A549 treated with CpdA at 1 μM for 4 hours (cell line): ENCODE measurements at places on chromosomes 7 and 10. TPM values are rescaled to one million over a fixed set of nuclear protein-coding genes. Genes with fewer than 3 reads are reported as not detected.

SYT15 gene
- total RNA-seq, result 2.2 to 2.8 TPM (median 2.6 TPM) in 5 replicates

FRAT2 gene
- total RNA-seq, result 5.2 to 8.8 TPM (median 8.4 TPM) in 5 replicates

SLC26A5 gene
- not detected in 5 replicates for total RNA-seq

ERVW-1 gene
- total RNA-seq, result 0.03 TPM in 1 of 5 replicates, not detected in the others

STEAP1B gene
- 0.03 to 0.21 TPM (median 0.17 TPM) in 3 of 5 replicates, not detected in the others for total RNA-seq

VGF gene
- total RNA-seq, result 9.0 to 22.7 TPM (median 16.6 TPM) in 5 replicates

IFIT2 gene
- total RNA-seq, result 2.3 to 4.9 TPM (median 3.1 TPM) in 5 replicates

ASAH2 gene
- 1.8 to 3.0 TPM (median 2.8 TPM) in 5 replicates for total RNA-seq

ARHGEF35 gene
- 0.22 to 0.40 TPM (median 0.27 TPM) in 5 replicates for total RNA-seq
